Hematopoietic multipotent progenitor cell treated with erythropoietin and hydrocortisone succinate and interleukin-3 and kit ligand, for 8 days (in vitro differentiated cells): ENCODE measurements at places on chromosomes 7 and 10.

GRCh38 chr7:45911311-45911710 lies 9.8 kb downstream of the IGFBP3 start:
- DNase-seq, result no peak

GRCh38 chr7:118061386-118061785 lies 122.6 kb upstream of the LSM8 start:
- DNase-seq, result peak; percentile 71

- DNase-seq, result no peak
Observed at GRCh38 chr7:96198047-96198636, 123.8 kb downstream of the SLC25A13 start.

DNA sequence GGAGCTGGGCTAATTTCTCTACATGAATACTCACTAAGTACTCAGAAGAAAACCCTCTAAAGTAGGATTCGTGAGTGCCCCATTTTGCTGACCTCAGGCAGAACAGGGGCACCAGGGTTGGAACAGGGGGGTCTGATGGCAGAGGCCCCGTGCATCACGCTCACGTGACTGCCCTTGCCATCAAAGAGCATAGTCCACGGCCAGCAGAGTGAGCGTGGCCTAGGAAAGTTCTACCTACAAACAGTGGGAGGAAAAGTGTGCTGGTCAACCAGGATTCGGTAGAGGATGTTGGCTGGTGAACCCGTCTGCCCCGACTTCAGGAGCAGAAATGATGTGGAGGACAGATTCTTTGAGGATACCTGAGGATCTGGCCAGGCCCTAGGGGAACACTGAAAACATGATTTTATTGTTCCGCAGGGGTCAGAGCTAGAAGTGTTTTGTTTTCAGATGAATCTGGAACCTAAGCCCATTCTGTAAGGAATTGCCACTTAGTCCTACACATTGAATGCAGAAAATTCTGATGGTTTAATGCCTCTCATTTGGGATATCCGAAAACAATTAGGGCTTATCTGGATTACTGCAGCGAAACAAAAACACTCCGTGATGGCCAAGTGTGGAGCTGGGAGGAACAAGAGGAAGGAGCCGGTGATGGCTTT lies 138.8 kb upstream of the SHH start:
- DNase-seq, result no peak

DNA sequence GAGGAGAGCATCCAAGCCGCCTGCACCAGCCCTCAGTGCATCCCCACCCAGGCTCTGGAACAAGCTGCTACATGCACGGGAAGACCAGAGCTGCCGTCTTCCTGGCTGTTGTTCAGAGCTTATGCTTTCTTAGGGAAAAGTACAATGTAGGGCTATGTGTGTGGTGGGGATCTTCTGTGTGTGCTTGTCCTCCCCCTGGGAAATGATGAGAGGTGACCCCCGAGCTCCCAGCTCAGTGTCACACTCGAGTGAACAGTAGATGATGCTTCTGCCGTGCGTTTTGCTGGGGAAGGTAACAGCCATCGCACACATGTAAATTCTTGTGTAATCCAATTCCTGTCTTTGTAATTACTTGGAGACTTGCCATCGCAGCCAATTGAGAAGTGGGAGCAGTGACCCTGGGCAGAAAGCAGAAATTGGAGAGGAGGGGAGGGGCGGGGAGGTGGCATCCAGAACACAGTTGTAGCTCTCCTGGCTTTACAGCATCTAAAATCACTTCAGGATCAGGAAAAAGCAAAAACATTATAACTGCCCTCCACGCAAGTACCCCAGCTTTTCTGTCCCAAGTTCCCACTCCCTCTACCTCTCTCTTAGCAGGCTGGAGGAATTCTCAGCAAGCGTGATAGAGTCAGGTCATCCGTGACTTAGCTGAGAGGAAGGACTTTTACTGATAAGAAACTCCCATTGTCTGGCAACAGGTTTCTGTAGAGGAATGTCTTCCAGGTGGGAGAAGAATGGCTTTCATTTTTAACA lies 149.6 kb downstream of the TCF7L2 start:
- no peak for DNase-seq

DNA sequence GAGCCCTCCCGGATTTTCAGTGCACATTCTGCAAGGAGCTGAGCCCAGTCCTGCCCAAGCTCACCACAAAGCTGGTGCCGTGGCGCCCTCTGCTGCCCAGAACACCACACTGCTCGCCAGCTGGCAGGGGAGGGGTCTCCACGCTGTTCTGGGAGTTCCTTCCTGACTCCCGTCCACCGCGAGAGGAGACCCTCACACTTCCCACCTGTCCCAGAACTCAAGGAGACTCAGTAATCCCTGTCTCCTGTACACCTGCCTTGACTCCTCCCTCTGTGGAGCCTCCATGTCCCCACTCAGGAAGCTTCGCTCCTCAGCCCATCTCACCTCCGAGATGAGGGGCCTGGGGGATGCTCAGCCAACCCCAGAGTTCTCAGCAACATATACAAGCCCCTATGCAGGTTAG lies 11.3 kb downstream of the C10orf105 start:
- DNase-seq, result peak; percentile 46

DNA sequence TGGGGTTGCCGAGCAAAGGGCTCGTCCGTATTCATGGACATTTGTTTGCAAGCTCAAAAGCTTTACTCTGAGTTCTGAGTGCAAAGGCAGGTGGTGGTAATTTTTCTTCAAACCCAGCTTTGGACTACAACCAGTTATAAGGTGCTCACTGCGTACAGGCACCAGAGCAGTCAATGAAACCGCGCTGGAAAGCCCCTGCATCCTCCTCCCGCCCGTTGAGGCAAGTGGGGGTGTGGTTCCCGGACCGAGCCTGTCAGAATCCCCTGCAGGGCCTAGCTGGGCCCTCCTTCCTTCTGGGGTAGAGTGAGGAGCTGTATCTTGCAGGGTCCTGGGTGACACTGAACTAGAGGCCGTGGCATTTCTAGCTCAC lies 22.3 kb downstream of the AMZ1 start:
- DNase-seq, result no peak

- DNase-seq, result no peak
Observed at GRCh38 chr7:139931190-139931934, 102.3 kb downstream of the TBXAS1 start.

DNA sequence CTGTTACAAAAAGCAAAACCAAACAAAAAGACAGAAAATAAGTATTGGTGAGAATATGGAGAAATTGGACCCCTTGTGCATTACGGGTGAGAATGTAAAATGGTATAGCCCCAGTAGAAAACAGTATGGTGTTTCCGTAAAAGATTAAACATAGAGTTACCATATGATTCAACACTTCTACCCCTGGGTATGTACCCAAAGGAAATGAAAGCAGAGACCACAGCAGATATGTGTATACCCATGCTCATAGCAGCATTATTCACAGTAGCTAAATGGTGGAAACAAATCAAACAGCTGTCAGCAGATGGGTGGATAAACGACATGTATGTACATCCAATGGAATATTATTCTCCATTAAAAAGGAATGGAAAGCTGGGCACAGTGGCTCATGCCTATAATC lies 42.4 kb downstream of the STARD3NL start:
- DNase-seq, result no peak

DNA sequence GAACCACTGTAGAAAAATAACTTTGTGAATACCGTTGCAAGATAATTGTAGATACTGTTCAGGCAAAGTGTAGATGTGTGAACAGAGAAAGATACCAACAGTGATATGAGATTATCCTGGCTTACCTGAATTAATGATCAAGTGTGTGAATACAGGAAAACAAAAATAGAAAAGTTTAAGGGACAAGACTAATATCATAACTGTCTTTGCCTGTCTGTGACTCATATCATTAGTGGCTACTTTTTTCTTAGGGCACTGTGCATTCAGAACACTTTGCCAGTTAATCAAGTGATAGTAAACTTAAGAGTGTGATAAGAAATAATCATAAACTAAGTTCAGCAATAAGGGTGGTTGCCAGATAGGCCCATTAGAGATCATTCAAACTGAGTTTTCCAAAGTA lies 323.0 kb upstream of the LRGUK start:
- no peak for DNase-seq

GRCh38 chr7:18693406-18693805 lies 197.9 kb downstream of the HDAC9 start:
- peak; percentile 4 for DNase-seq

- DNase-seq, result no peak
Observed at GRCh38 chr7:103010211-103010610, 64.4 kb downstream of the FBXL13 start.

- DNase-seq, result no peak
Observed at GRCh38 chr10:26468700-26469099, 30.6 kb downstream of the APBB1IP start.

- peak; percentile 65 for DNase-seq
Observed at GRCh38 chr10:80662429-80663261, 124.9 kb downstream of the SH2D4B start.

DNA sequence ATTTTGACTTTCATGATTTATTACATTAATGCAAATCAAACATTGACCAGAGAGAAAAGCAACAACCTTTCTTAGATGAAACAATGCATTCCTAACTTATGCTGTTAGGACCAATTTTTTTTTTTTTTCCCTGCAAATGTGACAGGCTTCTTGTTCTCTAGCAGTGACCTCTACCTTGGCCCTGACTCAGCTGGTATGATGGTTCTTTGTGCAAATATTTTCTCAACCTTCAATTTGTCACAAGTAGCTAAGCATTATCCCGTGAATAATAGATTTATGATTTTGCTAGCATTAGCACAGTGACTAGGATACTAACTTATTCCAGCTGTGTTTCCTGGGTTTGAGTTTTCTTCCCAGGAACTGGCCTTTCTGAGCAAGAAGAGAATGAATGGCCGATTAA lies 64.9 kb downstream of the PPP1R9A start:
- no peak for DNase-seq

GRCh38 chr7:139300390-139300789 lies 40.7 kb upstream of the FMC1 start:
- no peak for DNase-seq

DNA sequence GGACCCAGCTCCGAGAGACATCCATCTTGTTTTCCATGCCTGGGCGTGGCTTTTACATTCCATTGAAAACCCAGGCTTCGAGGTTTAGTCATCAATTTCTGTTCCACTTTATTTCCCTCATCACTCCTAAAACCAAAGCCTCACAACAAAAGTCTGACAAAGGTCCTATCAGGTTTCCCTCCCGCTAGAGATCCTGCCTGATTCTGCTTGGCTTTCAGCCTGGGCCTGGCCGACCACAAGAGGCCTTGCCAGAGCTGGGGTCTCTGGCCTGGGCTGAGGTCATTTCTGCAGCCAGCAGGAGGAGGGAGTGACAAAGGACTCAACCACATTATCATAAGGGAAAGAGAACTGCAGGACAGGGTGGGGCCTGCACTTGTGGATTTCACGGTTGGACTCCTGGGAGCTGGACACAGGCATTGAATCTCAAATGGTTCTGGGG lies 167.0 kb downstream of the FANK1 start:
- no peak for DNase-seq

- no peak for DNase-seq
Observed at GRCh38 chr10:108454224-108454623, 1289.7 kb upstream of the SORCS1 start.

DNA sequence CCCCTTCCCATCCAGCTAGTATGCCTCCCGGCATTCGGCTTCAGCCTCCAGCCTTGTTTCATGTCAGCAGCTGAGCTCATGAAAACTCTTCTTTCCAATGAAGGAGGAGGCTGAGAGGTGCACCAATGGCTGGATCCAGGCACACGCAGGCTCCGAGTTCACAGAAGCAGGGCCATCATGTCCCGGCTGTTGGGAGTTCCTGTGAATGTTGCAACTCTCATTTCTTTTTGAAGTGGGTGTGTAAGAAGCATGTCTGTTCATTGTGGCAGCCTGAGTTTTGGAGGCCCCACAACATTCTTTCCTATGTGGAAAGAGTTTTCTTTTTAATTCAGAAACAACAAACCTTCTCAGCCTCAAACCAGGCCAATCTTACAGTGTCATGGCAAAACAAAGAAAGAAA lies 89.7 kb downstream of the PTPRE start:
- no peak for DNase-seq

GRCh38 chr7:135259702-135260101 lies 26.1 kb downstream of the STRA8 start:
- no peak for DNase-seq

- DNase-seq, result no peak
Observed at GRCh38 chr10:22712956-22713852, 1.2 kb downstream of the PIP4K2A start.

GRCh38 chr7:35988818-35989217 lies 164.2 kb upstream of the EEPD1 start:
- no peak for DNase-seq

GRCh38 chr7:9781710-9782109 lies 1192.0 kb upstream of the PHF14 start:
- no peak for DNase-seq

DNA sequence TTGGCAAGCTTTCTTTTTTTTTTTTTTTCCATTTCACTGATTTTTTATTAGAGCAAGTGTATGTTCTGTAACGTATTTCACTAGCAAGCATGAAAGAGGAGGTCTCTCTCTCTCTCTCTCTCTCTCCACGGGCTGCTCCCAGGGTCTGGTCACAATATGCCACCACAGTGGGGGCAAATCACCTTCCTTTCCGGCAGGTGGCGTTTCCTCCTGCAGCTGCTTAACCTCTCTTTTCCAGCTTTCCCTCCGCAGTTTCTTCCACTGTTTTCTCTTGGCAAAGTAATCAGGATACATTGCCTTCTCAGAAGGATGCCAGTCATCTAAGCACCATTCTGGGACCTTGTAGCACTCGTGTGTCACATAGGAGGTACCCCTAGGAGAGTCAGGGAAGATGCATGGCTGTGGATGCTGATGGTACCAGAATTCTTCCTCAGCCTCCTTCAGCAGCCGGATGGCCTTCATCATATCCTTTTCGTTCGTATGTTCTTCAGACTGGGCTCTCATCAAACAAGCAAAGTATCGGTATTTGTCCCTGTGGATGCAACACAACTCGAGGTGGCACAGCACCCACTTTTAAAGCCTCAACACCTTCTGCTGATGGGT lies 197.3 kb upstream of the PODXL start:
- DNase-seq, result no peak

DNA sequence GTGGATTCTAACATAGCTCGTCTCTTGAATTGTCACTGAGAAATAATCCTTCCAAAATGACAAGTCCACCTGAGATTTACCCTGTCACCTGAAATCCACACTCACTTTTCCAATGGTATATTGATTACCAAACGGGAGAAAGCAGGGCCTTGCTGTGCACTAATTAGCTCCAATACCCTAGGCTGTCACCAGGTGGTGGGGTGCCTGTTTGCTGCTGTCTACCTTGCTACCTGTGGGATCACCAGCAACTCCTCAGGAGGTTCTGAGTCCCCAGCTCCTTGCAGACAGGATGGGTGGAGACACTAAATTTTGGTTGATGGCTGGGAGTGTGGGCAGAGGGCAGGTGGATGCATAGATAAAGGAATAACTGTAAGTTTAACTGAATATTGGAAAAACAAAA lies 237.2 kb upstream of the ZNF32 start:
- DNase-seq, result peak; percentile 8
